Stimulated activated CD8-positive, alpha-beta memory T cell treated with anti-CD3 and anti-CD28 coated beads, Interleukin-4, amount 100 ng/mL, for 4 hours (primary cell): ENCODE measurements at places on chromosomes 2 and 18.

DNA sequence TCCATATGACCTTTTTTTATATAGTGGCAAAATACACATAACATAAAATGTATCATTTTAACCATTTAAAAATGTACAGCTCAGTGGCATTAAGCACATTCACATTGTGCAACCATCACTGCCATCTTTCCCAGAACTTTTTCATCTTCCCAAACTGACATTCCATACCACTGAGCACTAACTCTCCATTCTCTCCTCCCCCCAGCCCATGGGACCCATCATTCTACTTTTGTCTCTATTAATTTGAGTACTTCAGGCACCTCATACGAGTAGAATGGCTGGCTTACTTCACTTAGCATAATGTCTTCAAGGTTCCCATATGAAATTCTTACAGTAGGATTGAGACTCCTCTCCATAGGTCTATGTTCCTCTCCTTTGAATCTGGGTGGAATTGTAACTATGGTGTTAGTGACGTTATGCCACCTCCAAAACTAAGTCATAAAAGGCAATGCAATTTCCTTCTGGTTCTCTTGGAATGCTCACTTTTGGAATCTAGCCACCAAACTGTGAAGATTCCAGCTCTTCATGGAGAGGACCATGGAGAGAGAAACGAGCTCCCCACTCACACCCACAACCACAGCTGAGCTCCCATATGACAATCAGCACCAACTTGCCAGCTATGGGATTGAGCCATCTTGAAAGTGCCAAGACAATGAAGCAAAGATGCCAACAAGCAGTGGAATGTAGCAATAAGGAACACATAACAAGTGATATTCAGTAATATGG, 9.8 kb upstream of the DNAJC27 start:
- DNase-seq, result no peak

- no peak for DNase-seq
Measured at GRCh38 chr18:76524900-76525698, 30.1 kb upstream of the ZNF516 start.

DNA sequence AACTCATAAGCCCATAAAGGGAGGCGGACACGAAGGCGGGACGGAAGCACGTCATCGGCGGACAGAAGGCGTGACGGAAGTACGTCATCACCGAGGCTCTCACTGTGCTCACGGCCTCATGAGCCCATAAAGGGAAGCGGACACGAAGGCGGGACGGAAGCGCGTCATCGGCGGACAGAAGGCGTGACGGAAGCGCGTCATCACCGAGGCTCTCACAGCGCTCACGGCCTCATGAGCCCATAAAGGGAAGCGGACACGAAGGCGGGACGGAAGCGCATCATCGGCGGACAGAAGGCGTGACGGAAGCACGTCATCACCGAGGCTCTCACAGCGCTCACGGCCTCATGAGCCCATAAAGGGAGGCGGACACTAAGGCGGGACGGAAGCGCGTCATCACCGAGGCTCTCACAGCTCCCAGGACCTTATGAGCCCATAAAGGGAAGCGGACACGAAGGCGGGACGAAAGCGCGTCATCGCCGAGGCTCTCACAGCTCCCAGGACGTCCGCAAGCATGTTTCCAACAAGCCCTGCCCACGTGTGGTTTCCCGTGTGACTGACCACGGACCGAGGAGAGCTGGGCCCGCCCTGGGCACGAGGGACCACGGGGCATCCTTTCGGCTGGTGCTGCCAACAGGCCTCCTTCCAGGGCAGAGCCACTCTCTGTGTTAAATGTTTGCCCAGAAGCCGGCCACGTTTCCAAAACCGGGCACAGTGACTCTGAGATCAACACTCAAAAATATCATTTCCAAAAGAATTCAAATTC, 182.7 kb upstream of the SALL3 start:
- no peak for DNase-seq

- no peak for DNase-seq
Measured at GRCh38 chr18:61785588-61785987, 107.2 kb downstream of the RNF152 start.

- no peak for DNase-seq
Measured at GRCh38 chr18:5159080-5159479, 38.0 kb downstream of the AKAIN1 start.

DNA sequence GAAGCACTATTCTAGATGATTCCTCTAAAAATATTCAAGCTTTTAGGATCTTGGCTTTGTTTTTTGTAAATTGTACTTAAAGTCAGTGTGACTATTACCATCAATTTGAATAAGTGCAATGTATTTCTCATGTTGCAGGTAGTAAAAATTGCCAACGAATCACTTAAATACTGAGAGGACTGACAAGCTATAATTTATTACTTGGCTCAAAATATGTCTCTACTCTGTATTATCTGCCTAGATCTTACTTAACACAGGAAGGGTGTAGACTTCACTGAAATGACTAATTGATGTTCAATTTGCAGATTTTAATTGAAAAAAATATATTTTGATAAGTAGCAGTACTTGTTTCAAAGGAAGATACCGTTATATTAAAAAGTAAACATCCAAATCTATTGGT, 202.3 kb downstream of the SLC8A1 start:
- DNase-seq, result no peak

- DNase-seq, result no peak
Measured at GRCh38 chr2:233108611-233109490, 48.7 kb downstream of the INPP5D start.

DNA sequence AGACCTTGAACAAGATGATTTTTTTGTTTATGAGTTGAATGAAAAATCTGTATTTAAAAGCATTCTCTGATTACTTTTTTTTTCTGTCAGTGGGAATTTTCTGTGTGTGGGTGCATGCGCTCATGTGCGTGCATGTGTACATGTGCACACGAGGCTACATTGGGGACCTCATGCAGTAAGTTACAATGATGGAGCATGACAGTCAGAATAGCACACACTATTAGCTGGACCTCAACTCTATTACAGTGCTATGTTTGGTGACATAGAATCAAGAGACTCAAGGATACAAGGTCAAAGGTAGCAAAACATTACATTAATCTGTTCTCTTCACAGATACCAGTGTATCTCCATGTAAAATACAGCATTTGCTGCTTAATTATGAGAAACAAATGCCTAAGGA, 276.8 kb upstream of the FIGN start:
- no peak for DNase-seq
